Pancreas (tissue), 10 donors: ENCODE measurements at places on chromosomes 3 and 15. TPM values are rescaled to one million over a fixed set of nuclear protein-coding genes. Genes with fewer than 3 reads are reported as not detected.
A peak's percentile ranks its signal among the peaks of the same experiment; 100 is the strongest.

- no peaks in the 10 kb centered on the region for H3K27me3 ChIP-seq
- H3K4me3 ChIP-seq, result no peak overlapping the region
- no peaks in the 10 kb centered on the region for H3K4me1 ChIP-seq
- no peak for DNase-seq
These were observed 697.5 kb upstream of the CBLB start for GRCh38 chr3:106566277-106566676.

- H3K27me3 ChIP-seq, result no peaks in the 10 kb centered on the region
- DNase-seq, result no peak
- no peak overlapping the region for H3K4me3 ChIP-seq
- H3K27ac ChIP-seq, result no peak overlapping the region
- H3K36me3 ChIP-seq, result no peaks in the 10 kb centered on the region
- H3K4me1 ChIP-seq, result no peaks in the 10 kb centered on the region
These were observed 19.4 kb upstream of the ATP8B4 start for GRCh38 chr15:50138391-50138790.

GRCh38 chr3:151584566-151584965 is 123.7 kb upstream of the IGSF10 start:
- DNase-seq, result no peak
- H3K27me3 ChIP-seq, result no peaks in the 10 kb centered on the region
- no peaks in the 10 kb centered on the region for H3K4me1 ChIP-seq
- H3K36me3 ChIP-seq, result no peaks in the 10 kb centered on the region

GRCh38 chr15:71883447-71883846 is 73.1 kb downstream of the NR2E3 start:
- H3K4me3 ChIP-seq, result no peak overlapping the region
- H3K36me3 ChIP-seq, result no peaks in the 10 kb centered on the region
- no peak overlapping the region for H3K27ac ChIP-seq
- no peaks in the 10 kb centered on the region for H3K27me3 ChIP-seq

DNA sequence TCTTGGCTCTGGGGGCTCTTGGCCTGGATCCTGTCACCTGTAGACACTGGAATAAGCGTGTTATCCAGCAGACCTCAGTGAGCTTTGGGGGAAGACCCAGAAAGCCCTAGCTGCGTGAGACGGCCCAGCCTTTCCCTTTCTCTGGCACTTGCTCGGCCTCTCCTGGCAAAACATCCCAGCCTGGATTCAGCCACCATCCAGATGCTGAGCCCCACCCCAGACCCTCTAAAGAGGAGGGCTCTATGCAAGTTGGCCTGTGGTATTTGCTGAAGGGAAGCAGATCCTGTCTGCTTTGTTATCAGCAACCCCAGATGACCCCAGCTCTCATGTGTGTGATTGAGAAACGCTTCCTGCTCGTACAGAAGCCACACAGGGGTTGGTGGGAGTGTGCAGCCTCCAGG is 267.2 kb downstream of the FAM43A start:
- no peaks in the 10 kb centered on the region for H3K36me3 ChIP-seq
- H3K27ac ChIP-seq, result no peak overlapping the region
- no peak for DNase-seq
- no peaks in the 10 kb centered on the region for H3K27me3 ChIP-seq

DNA sequence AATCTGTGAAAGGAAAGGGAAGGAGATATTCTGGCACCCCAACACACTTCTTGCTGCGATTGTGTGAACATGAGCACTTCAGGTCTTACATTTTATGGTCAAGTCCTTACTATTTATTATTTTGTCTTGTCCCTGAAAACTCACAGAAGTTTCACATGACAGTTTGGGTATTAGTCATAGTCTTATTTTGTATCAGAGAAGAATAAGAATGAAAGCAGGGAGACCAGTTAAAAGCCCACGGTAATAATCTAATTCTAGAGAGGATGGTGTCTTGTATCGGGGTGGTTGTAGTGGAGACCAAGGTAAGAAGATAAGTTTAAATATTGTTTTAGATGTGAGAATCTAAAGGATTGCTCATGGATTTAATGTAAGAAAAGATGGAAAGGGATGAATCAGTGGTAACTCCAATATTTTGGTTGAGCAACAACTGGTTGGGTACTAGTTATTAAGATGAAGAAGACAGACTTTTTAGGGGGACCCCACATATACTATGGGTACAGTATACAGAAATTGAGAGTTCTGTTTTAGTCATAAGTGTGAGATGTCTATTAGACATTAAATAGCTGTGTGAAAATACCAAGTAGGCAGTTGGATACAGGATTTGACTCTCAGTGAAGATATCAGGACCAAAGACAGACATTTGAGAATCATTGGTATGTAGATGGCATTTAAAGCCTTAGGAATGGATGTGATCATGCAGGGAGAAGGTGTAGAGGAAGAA is 227.6 kb downstream of the MFSD1 start:
- H3K4me1 ChIP-seq, result no peaks in the 10 kb centered on the region
- no peak overlapping the region for H3K27ac ChIP-seq
- no peak overlapping the region for H3K4me3 ChIP-seq
- no peaks in the 10 kb centered on the region for H3K27me3 ChIP-seq
- no peaks in the 10 kb centered on the region for H3K36me3 ChIP-seq

- DNase-seq, result no peak
- no peak overlapping the region for H3K27ac ChIP-seq
- H3K27me3 ChIP-seq, result no peaks in the 10 kb centered on the region
- no peak overlapping the region for H3K4me3 ChIP-seq
- no peaks in the 10 kb centered on the region for H3K36me3 ChIP-seq
- H3K4me1 ChIP-seq, result no peaks in the 10 kb centered on the region
These were observed 49.8 kb downstream of the RUBCN start for GRCh38 chr3:197686899-197687298.

- DNase-seq, result no peak
- H3K4me3 ChIP-seq, result no peak overlapping the region
- no peaks in the 10 kb centered on the region for H3K27me3 ChIP-seq
- H3K27ac ChIP-seq, result no peak overlapping the region
These were observed 507.0 kb downstream of the FOXP1 start for GRCh38 chr3:71076361-71077002.

- DNase-seq, result no peak
- no peaks in the 10 kb centered on the region for H3K36me3 ChIP-seq
- H3K4me1 ChIP-seq, result peaks cover 22% of the 10 kb centered on the region
- H3K27ac ChIP-seq, result no peak overlapping the region
These were observed 82.5 kb downstream of the STT3B start for GRCh38 chr3:31615071-31615875.

DNA sequence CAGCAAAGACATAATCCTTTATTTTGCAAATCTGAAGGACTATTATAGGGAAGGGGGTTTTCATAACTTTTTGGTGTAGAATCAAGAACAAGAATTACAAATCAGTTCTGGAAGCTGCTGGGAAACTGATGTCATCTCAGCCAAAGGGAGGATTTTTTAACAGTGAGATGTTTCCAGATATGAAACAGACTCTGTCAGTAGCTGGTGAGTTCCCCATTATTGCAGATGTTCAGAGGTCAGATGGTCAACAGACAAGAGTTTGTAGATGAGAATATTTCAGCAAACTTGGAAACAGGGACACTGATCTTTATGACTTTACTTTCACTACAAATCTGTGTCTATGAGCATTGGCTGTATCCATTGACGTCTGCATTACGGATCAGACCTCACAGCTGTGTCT is 71.9 kb upstream of the LPP start:
- no peak overlapping the region for H3K27ac ChIP-seq
- no peaks in the 10 kb centered on the region for H3K27me3 ChIP-seq
- no peaks in the 10 kb centered on the region for H3K4me1 ChIP-seq
- no peak for DNase-seq
- H3K4me3 ChIP-seq, result no peak overlapping the region

- no peaks in the 10 kb centered on the region for H3K27me3 ChIP-seq
- DNase-seq, result no peak
- peaks cover 4% of the 10 kb centered on the region for H3K4me1 ChIP-seq
- H3K27ac ChIP-seq, result peak overlapping the region; percentile 78
These were observed 2.6 kb upstream of the CDV3 start for GRCh38 chr3:133570937-133571320.

GRCh38 chr15:25171111-25171811 is 216.5 kb downstream of the SNRPN start:
- H3K4me1 ChIP-seq, result no peaks in the 10 kb centered on the region
- H3K27me3 ChIP-seq, result no peaks in the 10 kb centered on the region
- H3K27ac ChIP-seq, result no peak overlapping the region
- no peak overlapping the region for H3K4me3 ChIP-seq
- no peaks in the 10 kb centered on the region for H3K36me3 ChIP-seq
- peak; percentile 4 for DNase-seq

GRCh38 chr3:127411083-127411727 is 123.4 kb upstream of the PRR20G start:
- no peak overlapping the region for H3K27ac ChIP-seq
- DNase-seq, result no peak
- H3K4me1 ChIP-seq, result no peaks in the 10 kb centered on the region
- H3K27me3 ChIP-seq, result no peaks in the 10 kb centered on the region
- H3K36me3 ChIP-seq, result no peaks in the 10 kb centered on the region

GRCh38 chr15:75031848-75032247 is 8.5 kb downstream of the PPCDC start:
- no peak overlapping the region for H3K27ac ChIP-seq
- H3K36me3 ChIP-seq, result no peaks in the 10 kb centered on the region
- no peak for DNase-seq
- H3K27me3 ChIP-seq, result no peaks in the 10 kb centered on the region
- no peak overlapping the region for H3K4me3 ChIP-seq
- peaks cover 7% of the 10 kb centered on the region for H3K4me1 ChIP-seq

GRCh38 chr3:13706451-13706850 is 157.5 kb downstream of the FBLN2 start:
- no peaks in the 10 kb centered on the region for H3K4me1 ChIP-seq
- H3K27me3 ChIP-seq, result no peaks in the 10 kb centered on the region
- no peaks in the 10 kb centered on the region for H3K36me3 ChIP-seq
- no peak overlapping the region for H3K27ac ChIP-seq
- DNase-seq, result no peak

The SPG11 gene
- 36.2 TPM for total RNA-seq

The KCNH8 gene
- 0.92 TPM for total RNA-seq

The BCHE gene
- total RNA-seq, result 0.19 TPM

The SELENOT gene
- 29.0 TPM for total RNA-seq

The RFT1 gene
- total RNA-seq, result 10.4 TPM

The USP3 gene
- total RNA-seq, result 40.0 TPM
